ENCODE measurements at places on chromosomes 5 and 9. TPM values are rescaled to one million over a fixed set of nuclear protein-coding genes. Genes with fewer than 3 reads are reported as not detected.

Gene ACSL6
- 0.07 TPM for total RNA-seq

Gene CTXN3
- not detected for total RNA-seq

Gene LHX3
- total RNA-seq = not detected

Gene SVEP1
- 0.07 TPM for total RNA-seq

Gene FAM221B
- not detected for total RNA-seq

Gene TNC
- 0.67 TPM for total RNA-seq

Gene PCDHGB6
- 0.33 TPM for total RNA-seq

Gene CENPH
- 87.3 TPM for total RNA-seq

Gene NRG2
- 3.5 TPM for total RNA-seq

Gene HAVCR1
- total RNA-seq = not detected

Gene GADD45G
- 10.2 TPM for total RNA-seq

Gene ANKRD20A1
- total RNA-seq = not detected

Gene OCLN
- total RNA-seq = 6.5 TPM

Gene CYLC2
- total RNA-seq = not detected

Gene MEF2C
- 2.4 TPM for total RNA-seq

Gene NADK2
- 42.4 TPM for total RNA-seq

Gene CNTNAP3B
- 2.3 TPM for total RNA-seq

Gene OR1Q1
- not detected for total RNA-seq

Gene ARHGEF28
- total RNA-seq = 15.9 TPM

Gene ANKRD33B
- total RNA-seq = 1.2 TPM

Gene CD14
- total RNA-seq = 2.3 TPM

Gene RMRP
- 1,768 TPM for total RNA-seq

Gene LIFR
- total RNA-seq = 66.1 TPM

Gene GDNF
- 0.31 TPM for total RNA-seq

Gene EMB
- 0.12 TPM for total RNA-seq

Gene RLN2
- not detected for total RNA-seq

Gene PTPDC1
- 11.5 TPM for total RNA-seq

Gene IFNK
- total RNA-seq = not detected

Gene ADCY2
- 0.10 TPM for total RNA-seq

Gene MYOT
- total RNA-seq = not detected

Gene PTPRD
- total RNA-seq = 0.71 TPM

Gene GRIN1
- not detected for total RNA-seq

Gene PCDHB3
- total RNA-seq = 19.9 TPM

Gene IFNB1
- total RNA-seq = not detected

Gene PALM2AKAP2
- 0.98 TPM for total RNA-seq

Gene GFI1B
- total RNA-seq = 0.19 TPM

Gene FCN1
- total RNA-seq = not detected

Gene ORM2
- total RNA-seq = not detected

Gene BNC2
- total RNA-seq = 9.9 TPM

Gene PLEKHG4B
- total RNA-seq = 0.29 TPM

Gene SV2C
- not detected for total RNA-seq

Gene OBP2B
- not detected for total RNA-seq

Gene OMD
- not detected for total RNA-seq

Gene PCDHGB1
- total RNA-seq = 2.0 TPM

Gene RHOBTB3
- 199 TPM for total RNA-seq

Gene TOR4A
- 94.5 TPM for total RNA-seq

Gene RANBP17
- not detected for total RNA-seq

Gene PCDHB5
- total RNA-seq = 52.8 TPM

Gene TMEM215
- total RNA-seq = not detected

Gene PIP5KL1
- 1.6 TPM for total RNA-seq

Gene CDH9
- not detected for total RNA-seq

Gene TAF11L10
- total RNA-seq = not detected

Gene SLIT3
- total RNA-seq = 0.12 TPM

Gene RORB
- total RNA-seq = not detected
